Activated CD4-positive, alpha-beta memory T cell treated with anti-CD3 and anti-CD28 coated beads, Interleukin-2, amount 10 ng/mL, durations not matched to agents 7 days and 5 days (primary cell): ENCODE measurements at places on chromosomes 6 and 20. TPM values are rescaled to one million over a fixed set of nuclear protein-coding genes. Genes with fewer than 3 reads are reported as not detected.

DNA sequence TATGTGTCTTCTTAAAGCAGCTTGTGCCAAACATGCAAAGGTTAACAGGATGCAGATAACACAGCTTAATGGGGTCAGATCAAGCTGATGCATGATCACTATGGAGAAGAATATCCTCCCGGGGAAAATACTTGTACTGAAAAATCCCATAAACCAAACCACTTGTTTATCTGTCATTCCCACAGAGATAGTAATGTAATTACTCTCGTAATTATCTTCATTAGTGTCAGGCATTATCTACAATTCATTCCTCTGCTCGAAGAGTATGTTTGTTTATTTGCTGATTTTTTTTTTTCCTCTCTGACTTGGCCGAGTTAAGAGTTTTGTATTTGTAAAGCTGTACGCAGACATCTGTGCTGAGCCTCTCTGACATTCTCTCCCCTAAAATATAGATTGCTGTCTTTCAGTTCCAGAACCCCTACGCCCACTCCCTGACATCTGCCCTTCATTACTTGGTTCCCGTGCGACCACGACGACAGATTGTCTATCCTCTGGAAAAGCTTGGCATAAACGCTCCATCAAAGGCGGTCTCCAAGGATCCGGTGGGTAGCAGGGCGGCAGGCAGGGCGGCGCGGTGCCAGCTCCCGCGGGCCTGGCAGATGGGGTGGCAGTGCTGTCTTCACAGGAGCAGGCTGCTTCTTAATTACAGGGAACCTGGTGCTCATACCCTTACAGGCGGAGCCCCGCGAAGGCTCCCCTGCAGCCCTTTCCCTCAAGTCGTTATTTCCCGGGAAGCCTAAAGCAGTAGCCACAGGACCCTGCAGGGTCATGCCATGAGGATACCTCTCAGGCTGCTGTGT lies 147.2 kb downstream of the CFAP61 start:
- H3K4me1 ChIP-seq: no peaks in the 10 kb centered on the region
- H3K36me3 ChIP-seq: no peaks in the 10 kb centered on the region
- H3K27me3 ChIP-seq: peaks cover 2% of the 10 kb centered on the region
- H3K27ac ChIP-seq: no peak overlapping the region
- H3K4me3 ChIP-seq: no peak overlapping the region

DNA sequence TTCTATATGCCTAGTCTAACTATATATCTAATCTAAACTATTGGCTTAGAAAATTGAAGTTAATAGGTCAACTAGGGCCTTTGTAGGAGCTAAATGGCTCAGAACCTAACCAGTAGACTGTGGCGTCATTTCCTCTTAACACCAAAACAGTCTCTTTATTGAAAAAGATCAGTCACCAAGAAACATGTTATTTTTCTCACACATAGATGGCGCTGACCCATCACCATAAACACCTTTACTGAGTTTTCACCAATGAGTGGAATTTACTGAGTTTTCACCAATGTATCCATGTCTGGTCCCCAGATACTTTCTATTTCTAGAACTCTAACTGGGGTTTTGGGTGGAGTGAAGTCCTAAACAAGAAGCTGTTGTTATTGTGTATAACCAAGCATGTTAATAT lies 636.0 kb downstream of the BCKDHB start:
- H3K4me1 ChIP-seq: no peaks in the 10 kb centered on the region
- no peak overlapping the region for H3K27ac ChIP-seq
- H3K27me3 ChIP-seq: no peaks in the 10 kb centered on the region
- DNase-seq: no peak
- H3K4me3 ChIP-seq: no peak overlapping the region

DNA sequence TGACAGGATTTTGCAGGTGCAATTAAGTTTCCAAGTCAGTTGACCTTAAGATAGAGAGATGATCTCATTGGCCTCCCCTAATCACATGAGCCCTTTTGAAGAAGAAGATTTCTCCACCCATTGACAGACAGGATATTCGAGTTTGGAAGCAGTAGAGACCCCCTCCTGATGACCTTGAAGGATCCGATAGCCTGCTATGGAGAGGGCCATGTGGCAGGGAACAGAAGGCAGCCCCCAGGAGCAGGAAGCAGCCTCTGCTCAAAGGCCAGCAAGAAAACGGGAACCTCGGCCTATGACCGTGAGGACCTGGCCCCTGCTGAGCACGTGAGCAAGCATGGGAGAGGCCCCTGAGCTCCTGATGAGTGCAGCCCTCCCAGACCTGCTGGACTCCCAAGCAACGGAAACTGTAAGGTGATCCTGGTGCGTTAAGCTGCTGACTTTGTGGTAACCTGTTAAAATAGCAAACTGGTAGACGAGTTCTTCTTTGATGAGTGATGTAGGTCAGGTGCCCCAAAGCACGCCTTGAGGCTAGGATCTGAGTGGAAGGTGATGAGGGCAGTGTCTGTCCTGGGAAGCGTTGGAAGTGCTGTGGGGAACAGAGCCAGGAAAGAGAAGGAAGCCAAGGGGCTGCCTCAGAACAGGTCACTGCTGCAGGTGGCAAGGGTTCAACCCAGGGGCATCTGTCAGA lies 18.5 kb upstream of the TUBB2A start:
- H3K36me3 ChIP-seq: no peaks in the 10 kb centered on the region
- no peak overlapping the region for H3K27ac ChIP-seq
- peaks cover 7% of the 10 kb centered on the region for H3K4me1 ChIP-seq
- H3K27me3 ChIP-seq: no peaks in the 10 kb centered on the region
- H3K4me3 ChIP-seq: no peak overlapping the region

DNA sequence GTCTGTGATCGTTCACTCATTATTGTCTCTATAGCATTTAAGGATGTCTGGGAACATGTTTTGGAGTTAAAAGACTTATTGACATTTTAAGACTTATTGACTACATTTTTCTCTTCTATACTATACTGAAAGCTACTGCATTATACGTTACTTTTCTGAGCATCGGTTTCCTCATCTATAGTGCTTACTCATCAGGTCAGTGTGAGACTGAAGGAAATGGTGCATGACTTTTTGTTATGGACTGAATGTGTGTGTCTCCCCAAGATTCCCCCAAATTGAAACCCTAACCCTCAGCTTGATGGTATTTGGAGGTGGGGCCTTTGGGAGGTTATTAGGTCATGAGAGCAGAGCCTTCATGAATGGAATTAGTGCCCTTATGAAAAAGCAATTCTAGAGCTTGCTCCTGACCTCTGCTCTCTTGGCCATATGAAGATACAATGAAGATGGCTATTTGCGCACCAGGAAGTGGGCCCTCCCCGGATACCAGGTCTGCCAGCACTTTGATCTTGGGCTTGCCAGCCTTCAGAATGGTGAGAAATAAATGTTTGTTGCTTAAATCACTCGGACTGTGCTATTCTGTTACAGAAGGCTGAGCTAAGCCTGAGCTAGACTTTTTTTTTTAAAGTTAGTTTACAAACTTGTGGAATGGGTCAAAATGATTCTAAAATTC lies 243.7 kb upstream of the RREB1 start:
- H3K27ac ChIP-seq: no peak overlapping the region
- no peak overlapping the region for H3K4me3 ChIP-seq
- H3K4me1 ChIP-seq: no peaks in the 10 kb centered on the region

DNA sequence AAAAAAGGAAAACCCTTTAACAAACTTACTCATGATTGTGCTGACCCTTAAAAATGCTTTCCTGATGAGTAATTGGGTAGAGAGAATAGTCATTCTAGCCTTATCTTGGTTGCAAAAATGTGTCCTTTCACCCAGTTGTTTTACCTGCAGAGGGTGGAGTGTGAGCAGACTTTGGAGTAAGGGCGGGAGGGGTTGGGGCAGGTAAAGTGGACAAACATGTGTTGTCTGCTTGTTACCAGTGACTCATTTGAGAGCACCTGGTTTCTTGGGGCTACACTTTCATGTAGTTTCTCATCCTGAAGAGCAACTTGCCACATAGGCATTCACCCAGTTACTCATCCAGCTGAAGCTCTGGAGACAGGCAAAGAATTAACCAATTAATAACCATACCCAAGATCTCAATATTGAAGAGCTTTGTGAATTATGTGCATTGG lies 121.1 kb downstream of the TNFRSF21 start:
- H3K27me3 ChIP-seq: no peaks in the 10 kb centered on the region
- no peak for DNase-seq
- no peaks in the 10 kb centered on the region for H3K4me1 ChIP-seq
- no peaks in the 10 kb centered on the region for H3K36me3 ChIP-seq
- H3K27ac ChIP-seq: no peak overlapping the region
- no peak overlapping the region for H3K4me3 ChIP-seq

GRCh38 chr20:64092258-64093012 lies 8.2 kb upstream of the LKAAEAR1 start:
- peaks cover 2% of the 10 kb centered on the region for H3K4me1 ChIP-seq
- H3K27ac ChIP-seq: peak overlapping the region; percentile 16
- H3K27me3 ChIP-seq: no peaks in the 10 kb centered on the region
- peaks cover 2% of the 10 kb centered on the region for H3K36me3 ChIP-seq
- DNase-seq: no peak

DNA sequence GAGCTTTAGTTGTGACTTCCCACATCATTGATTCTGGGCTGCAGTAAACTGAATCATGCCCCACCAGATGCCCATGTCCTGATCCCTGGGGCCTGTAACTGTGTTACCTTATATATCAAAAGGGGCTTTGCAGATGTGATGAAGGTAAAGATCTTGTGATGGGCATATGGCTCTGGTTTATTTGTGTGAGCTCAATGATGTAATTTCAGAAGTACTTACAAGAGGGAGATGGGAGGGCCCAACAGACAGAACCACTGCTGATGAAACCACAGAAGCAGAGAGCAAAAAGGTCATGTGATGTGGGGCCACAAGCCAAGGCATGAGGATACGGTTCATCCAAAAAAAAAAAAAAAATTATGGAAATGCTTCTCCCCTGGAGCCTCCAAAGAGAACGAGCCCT lies 118.7 kb downstream of the TOX2 start:
- H3K36me3 ChIP-seq: peaks cover 8% of the 10 kb centered on the region
- H3K27me3 ChIP-seq: peaks cover 81% of the 10 kb centered on the region
- H3K4me3 ChIP-seq: no peak overlapping the region

DNA sequence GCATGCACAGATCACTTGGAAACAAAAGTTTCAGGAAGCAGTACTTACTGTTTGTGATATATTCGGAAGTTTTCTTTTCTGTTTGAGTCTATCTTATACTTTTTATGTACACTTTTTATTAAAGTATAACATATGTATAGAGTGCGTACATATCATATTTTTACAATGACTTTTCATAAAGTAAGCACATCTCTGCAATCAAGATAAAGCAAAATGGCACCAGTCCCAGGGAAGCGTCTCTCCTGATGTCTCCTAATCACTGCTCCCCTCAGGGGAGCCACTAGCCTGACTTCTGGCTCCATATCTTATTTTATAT lies 26.3 kb downstream of the CDS2 start:
- H3K27me3 ChIP-seq: no peaks in the 10 kb centered on the region
- no peak overlapping the region for H3K4me3 ChIP-seq
- H3K36me3 ChIP-seq: peaks cover 15% of the 10 kb centered on the region
- no peak overlapping the region for H3K27ac ChIP-seq
- peaks cover 36% of the 10 kb centered on the region for H3K4me1 ChIP-seq

CST5 gene
- not detected for total RNA-seq
